Activated CD4-positive, CD25-positive, alpha-beta regulatory T cell treated with anti-CD3 and anti-CD28 coated beads, Interleukin-2, amount 50 U/mL, for 16 hours (primary cell): ENCODE measurements at places on chromosomes 1 and 21.

GRCh38 chr1:17890056-17890814 is 135.1 kb downstream of the ACTL8 start:
- no peak for DNase-seq

DNA sequence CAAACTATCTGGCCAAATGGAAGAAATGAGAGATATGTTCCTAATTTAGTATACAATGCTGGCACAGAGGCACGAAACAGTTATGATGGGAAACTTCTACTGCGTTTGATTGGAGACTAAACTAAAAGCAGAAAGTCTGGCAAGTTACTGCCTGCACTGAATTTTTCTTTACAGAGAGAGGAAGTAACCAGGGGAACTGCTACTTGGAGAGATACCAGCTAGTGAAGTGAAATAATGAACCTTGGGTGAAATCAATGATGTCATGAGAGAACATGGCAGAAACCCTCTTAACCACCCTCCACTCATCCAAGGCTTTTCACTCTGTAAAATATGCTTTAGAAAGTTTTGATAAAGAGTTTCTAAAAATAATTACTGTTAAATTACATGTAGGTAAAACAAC is 29.3 kb downstream of the NIBAN1 start:
- no peak for DNase-seq

- DNase-seq = no peak
Measured at GRCh38 chr1:19087737-19088594, 122.1 kb downstream of the UBR4 start.

- DNase-seq = no peak
Measured at GRCh38 chr1:24908591-24909259, 21.4 kb downstream of the RUNX3 start.

GRCh38 chr1:15457585-15457984 is 1.1 kb downstream of the CELA2A start:
- DNase-seq = no peak

GRCh38 chr1:21902026-21903012 is 34.8 kb downstream of the HSPG2 start:
- no peak for DNase-seq

DNA sequence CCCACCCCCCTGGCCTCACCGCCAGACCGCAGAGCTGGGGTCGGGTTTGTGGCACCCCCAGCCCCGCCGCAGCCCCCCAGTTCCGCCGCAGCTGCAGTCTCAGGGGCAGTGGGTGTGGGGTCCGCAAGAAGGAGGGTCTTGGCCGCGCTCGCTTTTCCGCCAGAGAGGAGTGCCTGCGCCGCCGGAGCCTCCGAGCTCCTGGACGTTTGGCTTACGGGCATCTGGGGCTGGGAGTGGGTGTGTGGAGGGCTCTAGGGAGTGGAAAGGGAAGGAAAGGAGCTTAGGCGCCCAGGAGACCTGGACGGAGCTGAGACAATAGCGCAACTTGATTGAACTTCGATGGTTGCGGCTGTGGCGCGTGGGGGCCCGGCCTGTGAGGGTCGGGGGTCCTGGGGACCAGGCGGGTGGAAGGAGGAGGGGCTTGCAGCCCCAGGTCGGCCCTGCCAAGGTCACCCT is 88.8 kb upstream of the IPO9 start:
- DNase-seq = no peak

GRCh38 chr1:174296309-174296708 is 137.0 kb downstream of the RABGAP1L start:
- DNase-seq = no peak

GRCh38 chr21:32581732-32582131 is 3.6 kb downstream of the TCP10L start:
- no peak for DNase-seq

- no peak for DNase-seq
Measured at GRCh38 chr1:5856246-5856815, 135.9 kb downstream of the NPHP4 start.

DNA sequence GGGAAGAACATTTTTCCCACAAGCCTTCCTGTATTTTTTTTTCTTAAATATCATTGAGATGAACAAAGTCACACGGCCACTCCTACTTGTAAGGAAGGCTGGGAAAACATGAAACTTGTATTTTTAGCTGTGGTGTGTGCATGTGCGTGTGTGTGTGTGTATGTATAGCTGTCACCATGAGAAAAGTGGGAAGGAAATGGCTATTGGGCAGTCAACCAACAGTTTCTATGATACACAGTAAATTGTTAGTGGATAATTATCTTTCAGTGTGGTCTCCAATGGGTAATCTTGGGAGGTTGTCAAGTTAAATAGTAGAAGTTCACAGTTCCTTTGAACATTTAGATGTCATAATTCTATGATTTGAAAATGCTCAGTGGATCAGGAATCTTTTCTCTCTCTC is 132.7 kb upstream of the USP24 start:
- no peak for DNase-seq

GRCh38 chr1:53971718-53972117 is 25.6 kb downstream of the LRRC42 start:
- DNase-seq = no peak

GRCh38 chr1:239717918-239718184 is 331.5 kb downstream of the CHRM3 start:
- DNase-seq = no peak

GRCh38 chr1:67724928-67725560 is 40.0 kb downstream of the GADD45A start:
- DNase-seq = no peak

DNA sequence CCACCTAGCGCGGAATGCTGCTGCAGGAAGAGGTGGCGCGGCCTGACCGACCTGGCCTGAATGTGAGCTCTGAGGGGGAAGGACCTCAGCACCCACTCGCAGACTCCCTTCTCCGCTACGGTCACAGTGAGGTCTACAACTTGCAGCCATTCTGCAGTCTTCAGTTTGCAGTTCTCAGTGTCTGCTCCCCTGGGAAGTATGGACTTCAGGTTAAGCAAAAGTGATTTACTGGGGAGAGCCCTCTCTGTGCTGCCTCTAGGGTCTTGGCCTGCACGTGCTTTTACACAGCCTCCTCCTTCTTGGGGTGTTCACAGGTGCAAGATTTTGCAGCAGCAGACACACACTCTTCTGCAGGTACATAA is 296.0 kb downstream of the OMA1 start:
- no peak for DNase-seq

GRCh38 chr1:83931658-83932253 is 67.2 kb downstream of the TTLL7 start:
- no peak for DNase-seq

DNA sequence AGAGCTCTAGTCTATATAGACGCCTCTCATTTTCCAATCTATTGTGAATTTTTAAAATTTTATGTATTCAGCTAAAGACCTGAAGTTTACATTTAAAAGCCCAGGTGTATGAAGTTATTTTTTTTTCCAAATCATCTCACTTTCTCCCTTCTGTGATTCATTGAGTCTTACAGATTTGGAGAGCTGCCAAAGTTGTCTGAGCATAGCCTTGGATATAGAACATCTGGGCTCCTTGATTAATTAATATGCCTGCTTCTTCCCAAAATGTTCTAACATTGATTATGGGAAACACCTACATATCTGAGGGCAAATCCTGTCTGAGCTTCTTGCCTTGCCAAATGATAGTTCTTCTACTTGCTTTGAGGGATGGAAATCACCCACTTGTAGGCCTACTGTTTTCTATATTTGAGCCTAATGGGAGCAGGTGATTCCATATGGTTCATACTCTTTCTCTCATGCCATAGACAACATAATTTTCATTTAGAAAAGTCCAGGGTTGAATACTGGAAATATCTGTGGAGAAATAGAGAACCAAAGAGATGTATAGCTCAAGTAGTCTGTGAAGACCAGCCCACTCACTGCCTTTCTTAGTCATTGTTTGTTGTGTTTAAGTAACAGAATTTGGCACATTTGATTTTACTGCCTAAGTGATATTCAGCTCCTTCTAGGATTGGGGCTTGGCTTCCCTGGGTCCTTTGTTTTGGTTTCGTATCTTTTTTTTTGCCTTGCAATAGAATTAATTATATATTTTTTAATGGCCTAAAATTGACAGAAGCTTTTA is 46.2 kb downstream of the MACF1 start:
- no peak for DNase-seq

DNA sequence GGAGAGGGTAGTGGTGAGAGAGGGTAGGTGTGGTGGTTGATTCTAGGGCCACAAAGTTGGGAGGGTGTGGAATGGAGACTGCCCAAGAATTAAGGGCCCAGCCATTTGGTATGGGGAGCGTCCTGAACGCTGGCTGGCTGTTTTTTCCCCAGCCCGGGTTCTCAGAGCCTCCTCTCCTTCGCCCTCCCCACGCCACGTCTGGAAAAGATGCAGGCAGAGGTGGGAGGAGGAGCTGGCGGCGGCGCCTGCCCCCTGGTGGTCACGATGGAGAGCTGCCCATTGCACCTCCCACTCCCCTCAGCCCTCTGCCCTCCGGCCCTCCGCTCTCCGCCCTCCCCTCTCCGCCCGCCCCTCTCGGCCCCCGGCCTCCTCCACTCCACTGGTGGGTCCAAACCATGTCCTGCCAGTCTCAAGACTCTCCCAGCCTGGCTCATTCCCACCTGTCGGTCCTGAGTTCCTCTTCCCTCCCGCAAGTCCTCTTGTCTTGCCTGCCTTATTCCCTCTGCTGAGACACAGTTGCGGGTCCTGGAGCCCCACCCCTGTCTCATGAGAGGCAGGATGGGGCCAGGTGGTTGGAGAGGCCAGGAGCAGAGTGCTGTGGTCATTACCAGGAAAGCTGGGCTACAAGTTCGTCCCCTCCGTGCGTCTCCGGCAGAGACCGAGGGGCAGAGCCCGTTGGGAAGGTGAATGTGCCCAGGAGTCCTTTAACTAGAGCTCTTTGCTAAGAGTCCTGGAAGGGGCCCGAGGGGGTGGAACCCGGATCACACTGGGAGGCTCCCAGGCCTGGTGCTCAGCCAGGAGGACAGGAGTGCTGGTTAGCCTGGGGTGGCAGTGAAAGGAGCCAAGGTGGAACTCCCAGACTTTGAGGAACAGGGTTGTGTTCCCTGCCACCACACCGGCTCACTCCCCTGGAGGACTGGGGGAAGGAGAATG is 22.6 kb downstream of the ETNK2 start:
- peak; percentile 6 for DNase-seq

DNA sequence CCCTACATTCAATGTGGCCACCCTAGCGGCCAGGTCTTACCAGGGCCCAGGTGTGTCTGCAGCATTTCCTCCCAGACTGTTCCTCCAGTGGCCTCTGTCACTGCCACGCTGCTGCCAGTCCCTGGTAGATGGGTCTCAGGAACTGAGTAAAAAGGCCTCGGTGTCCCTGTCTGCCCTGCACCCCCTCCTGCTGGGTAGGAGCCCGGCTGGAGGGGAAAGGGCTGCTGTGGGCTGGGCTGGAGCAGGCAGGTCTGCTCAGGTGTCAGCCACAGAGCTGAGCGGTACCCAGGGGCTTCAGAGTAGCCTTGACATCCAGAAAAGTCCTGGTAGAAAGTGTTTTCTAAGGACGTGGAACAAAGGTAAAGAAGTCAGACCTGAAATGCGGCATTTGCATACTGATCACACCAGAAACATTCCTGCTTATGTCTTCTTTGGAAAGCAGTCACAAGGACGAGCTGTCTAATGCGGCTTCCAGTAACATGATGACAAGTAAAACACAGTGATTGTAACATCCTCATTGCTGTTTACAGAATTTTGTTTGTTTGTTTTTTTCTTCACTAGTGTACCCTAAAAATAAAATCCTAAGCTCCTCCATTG is 32.6 kb downstream of the SEC16B start:
- DNase-seq = no peak

DNA sequence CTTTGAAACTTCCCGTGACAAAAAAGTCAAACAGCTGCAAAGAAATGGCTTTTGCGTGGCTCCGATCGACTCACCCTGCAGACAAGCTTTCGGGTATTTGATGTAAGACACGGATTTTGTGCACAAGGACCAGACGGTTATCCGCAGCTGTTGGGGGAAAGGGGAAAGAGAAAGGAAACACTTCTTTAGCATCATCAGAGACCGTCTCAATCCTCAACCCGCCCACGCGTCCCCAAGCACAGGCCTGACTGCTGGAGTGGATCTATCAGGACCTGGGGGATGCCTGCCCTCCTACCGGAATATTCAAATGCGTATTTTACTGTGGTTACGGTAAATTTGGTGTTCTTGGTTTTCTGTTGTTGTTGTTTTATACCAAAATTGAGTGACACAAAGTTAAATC is 11.2 kb downstream of the WRAP73 start:
- no peak for DNase-seq

DNA sequence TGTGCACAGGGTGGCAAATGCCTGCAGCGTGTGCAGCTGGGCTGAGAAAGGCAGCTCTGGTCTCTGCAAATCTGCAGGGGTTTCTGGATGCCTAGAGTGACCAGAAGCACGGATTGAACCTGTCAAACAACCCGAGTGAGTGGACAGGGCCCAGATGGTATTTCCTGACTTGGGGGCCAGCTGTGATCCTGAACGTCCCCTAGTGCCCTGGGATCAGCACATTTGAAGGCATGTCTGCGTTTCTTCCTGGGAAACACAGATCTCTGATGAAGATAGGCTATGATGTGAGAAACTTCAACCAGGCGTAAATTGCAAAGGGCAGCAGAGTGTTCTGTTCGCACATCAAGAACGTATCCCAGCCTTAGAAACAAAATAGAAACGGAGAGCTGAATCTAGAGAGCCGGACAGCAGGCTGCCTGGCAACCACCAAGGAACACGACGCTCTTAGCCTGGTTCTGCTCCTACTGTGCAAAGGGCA is 163.1 kb downstream of the KCNJ6 start:
- DNase-seq = no peak

DNA sequence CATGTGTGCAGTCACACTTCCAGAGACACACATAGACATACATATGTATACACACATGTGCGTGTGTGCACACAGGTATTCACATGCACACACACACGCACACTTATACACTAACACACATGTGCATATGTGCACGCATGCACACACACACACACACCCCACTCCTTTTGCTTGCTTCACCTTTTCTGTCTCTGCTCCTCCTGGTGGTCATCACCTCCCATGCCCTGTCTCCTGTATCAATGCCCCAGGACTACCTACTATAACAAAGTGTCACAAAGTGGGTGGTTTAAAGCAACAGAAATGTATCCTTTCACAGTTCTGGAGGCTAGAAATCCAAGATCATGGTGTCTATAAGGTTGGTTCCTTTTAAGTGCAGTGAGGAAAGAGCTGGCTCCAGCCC is 27.4 kb downstream of the ETS2 start:
- DNase-seq = no peak
